Stimulated activated naive B cell treated with anti-CD40 and anti-IgM and Interleukin-4, amounts not matched to agents 10 μg/mL and 1 μg/mL and 100 μg/mL, for 72 hours (primary cell): ENCODE measurements at places on chromosomes 1 and 21.

- no peak for DNase-seq
Observed at GRCh38 chr1:159196543-159196942, 8.1 kb upstream of the ACKR1 start.

DNA sequence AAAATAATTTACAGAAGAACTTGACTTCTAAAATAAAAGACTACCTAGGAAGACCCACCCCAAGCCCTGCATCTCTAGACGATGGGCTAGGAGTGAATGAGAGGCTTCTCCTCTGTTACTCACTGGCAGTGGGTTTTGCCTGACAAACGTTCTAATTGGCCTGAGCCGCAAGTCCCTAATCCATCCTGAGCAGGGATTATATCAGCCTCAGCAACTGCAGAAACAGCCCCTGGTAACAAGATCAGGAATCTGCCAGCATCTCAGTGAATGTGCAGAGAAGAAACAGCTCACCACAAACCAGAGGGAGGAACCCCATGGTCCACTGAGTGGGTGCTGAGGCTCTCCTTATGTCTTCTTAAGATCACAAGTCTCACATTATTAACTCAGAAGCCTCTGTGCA, 240.6 kb downstream of the BRINP2 start:
- no peak for DNase-seq

GRCh38 chr21:31460980-31461379, 116.9 kb upstream of the TIAM1 start:
- no peak for DNase-seq

- DNase-seq: no peak
Observed at GRCh38 chr1:43582162-43582566, 51.5 kb downstream of the PTPRF start.

DNA sequence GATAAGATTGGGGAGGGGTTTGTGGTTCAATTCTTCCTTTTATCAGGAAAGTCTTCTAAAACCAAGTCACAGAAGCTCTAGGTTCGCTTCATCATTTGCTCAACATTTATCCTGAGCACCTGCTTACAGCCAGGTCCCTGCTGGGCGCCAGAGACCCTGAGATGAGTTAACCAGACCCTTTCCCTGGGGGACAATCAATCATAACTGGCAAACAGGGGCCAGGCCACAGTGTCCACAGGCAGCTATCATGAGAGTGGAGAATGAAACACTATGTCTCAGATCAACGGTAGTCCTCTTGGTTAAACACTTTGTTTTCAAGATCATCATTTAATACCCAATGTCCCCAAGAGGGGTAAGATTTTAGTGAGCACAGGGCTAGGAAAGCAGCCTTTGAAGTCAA, 146.8 kb downstream of the BEND5 start:
- no peak for DNase-seq

GRCh38 chr1:41735631-41736260, 183.0 kb downstream of the HIVEP3 start:
- no peak for DNase-seq

DNA sequence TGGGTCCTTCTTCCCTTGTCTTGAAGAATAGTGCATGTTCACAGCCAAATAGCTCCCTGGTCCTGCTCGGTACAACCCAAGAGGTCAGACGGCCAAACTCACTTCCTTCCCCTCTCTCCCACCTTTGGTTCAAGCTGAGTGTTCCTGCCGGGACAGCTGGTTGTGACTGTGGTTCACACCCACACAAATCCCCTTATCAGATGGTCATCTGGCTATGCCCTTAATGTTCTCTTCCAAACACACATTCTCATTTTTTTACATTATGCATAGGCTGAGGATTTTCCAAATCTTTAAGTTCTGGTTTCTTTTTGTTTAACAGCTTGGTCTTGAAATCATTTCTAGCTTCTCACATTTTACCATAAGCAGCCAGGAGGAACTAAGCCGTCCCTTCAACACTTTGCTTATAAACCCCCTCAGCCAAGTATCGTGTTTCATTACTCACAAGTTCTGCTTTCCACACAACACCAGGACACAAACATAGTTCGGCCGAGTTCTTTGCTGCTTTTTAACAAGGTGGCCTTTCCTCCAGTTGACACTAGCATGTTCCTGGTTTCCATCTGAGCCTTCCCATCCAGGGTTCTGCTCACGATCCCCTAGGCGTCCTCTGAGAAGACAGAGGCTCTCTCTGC, 19.7 kb upstream of the TSPEAR start:
- no peak for DNase-seq

DNA sequence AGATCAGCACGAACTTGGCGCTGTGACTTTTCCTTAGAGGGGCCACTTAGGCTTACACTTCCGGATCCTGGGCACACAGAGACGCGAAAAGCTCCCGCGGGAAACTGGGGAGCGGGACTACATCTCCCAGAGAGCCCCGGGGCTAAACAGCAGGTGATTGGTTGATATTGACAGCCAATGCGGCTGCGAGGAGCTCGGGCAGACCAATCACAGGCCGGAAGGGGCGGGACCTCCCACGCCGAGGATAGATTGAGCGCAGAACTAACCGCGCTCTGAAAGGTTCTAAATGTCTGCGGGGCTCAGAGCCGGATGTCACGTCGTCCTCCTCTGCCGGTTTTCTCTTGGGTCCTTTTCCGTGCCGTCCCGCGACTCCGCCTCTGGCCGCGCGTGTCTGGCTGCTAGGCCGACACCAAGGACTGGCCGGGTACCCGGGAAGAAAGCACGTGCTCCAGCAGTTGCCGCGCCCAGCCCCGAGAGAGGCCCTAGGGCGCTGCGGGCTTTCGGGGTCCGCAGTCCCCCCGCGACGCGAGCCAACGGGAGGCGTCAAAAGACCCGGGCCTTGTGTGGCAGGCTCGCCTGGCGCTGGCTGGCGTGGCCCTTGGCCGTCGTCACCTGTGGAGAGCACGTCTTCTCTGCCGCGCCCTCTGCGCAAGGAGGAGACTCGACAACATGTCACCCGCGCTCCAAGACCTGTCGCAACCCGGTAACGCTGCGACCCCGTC, at the start of gene MTR:
Gene MTR (plus strand): TSS at position 258 of the 722 bp plus-strand sequence. CDS start 412 bp downstream, at position 670.
- DNase-seq: peak; percentile 96

- no peak for DNase-seq
Observed at GRCh38 chr1:19720973-19721372, 56.3 kb downstream of the HTR6 start.

DNA sequence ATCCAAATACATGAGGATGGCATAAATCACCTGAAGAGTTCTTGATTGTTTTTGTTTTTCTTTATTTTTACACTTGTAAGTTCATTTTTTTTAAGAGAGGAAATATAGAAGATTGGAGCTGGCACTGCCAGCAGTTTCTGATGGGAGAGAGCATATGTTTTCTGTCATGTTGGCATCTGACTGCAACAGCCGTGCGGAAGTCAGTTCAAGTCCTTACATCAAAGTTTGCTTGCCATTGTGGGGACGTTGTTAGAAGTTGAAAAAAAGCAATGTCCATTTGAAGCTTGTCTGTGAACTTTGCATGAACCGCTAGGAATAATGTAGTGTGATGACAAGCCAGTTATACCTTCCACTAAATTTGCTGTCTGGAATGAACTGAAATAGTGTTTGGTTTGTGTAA, 126.5 kb upstream of the USH2A start:
- no peak for DNase-seq

- no peak for DNase-seq
Observed at GRCh38 chr1:63326106-63326472, 3.7 kb downstream of the FOXD3 start.

- DNase-seq: peak; percentile 76
Observed at GRCh38 chr1:26833432-26834405, 7.2 kb downstream of the ZDHHC18 start.

DNA sequence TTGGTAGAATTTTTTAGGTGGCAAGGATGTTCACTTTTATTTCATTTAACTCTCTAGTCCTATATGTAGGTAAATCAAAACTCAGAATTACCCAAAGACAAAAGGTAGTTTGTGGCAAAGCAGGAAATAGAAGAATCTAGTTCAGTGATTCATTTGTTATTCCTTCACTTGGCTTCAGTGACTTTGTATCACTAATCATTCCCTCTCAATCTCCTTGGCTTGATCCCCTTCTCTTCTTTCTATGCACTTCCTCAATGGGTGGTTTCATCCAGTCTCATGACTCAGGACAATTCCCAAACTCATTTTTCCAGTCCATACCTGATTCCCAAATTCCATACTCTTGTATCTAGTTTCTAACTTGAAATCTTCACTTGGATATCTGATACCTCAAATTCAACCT, 64.9 kb downstream of the PRKACB start:
- DNase-seq: no peak

DNA sequence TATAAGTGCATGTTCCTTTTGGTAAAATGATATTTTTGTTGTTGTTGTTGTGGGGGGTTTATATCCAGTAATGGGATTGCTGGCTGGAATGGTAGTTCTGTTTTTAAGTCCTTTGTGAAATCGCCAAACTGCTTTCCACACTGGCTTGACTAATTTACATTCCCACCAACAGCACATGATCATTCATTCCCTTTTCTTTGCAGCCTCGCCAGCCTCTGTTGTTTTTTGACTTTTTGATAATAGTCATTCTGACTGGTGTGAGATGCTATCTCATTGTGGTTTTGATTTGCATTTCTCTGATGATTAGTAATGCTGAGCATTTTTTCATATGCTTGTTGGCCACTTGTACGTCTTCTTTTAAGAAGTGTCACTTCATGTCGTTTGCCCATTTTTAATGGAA, 188.5 kb upstream of the CHRM3 start:
- DNase-seq: no peak

- no peak for DNase-seq
Observed at GRCh38 chr1:10704368-10704882, 92.0 kb downstream of the CASZ1 start.

DNA sequence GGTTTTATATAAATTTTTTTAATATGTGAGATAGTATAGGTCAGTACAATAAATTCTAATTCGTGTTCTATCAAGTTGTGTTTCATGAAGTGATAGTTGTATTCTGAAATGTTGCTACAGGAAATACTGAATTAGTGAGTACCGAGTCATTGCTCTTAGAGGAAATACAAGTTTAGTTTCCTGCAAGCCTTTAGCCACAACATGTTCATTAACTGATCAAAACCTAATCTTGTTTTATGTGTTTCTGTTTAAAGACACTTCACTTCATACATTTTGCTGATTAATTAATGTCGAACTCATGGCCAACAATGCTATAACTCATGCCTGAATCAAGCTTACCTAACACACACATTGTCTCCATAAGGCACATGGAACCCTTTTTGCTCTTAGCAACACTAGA, 43.6 kb downstream of the LRRC7 start:
- DNase-seq: no peak

GRCh38 chr1:93723733-93724270, 42.2 kb upstream of the BCAR3 start:
- DNase-seq: no peak

DNA sequence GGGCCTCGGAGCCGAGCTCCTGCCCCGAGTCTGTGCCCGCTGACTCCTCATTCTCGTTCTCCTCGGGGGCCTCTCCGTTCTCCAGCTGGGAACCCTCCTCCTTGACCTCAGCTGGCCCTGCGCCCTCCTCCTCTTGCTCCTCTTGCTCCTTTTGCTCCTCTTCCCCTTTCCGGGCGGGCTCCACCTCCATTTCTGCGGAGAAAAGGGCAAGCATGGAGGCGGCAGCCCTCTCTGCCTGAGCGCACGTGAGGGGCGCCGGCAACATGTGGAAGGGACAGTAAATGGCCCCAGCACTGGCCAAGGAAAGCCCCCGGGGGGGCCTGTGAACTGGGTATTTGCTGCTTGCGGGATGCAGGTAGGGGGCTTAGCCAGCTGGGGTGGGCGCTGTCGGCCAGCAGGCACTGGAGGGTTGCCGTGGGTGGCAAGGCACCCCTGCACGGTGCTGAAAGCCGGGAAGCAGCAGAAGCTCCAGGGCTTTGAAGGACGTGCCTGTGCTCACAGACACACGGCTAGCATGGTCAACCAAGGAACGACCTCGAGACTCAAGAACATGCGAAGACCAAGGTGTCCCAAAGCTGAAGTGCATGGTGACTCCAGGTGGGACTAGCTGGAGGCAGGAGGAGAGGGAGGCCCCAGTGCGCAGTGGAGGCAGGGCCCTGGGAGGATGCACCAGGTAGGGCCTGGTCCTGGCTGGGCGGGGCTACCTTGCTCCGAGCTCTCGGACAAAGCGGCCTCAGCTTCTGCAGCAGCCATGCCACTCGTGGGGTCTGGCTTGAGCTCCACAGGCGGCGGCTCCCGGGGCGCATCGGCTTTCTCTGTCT, 30.7 kb downstream of the ZBTB17 start:
- DNase-seq: no peak

GRCh38 chr1:223304931-223305330, 59.0 kb downstream of the SUSD4 start:
- no peak for DNase-seq

DNA sequence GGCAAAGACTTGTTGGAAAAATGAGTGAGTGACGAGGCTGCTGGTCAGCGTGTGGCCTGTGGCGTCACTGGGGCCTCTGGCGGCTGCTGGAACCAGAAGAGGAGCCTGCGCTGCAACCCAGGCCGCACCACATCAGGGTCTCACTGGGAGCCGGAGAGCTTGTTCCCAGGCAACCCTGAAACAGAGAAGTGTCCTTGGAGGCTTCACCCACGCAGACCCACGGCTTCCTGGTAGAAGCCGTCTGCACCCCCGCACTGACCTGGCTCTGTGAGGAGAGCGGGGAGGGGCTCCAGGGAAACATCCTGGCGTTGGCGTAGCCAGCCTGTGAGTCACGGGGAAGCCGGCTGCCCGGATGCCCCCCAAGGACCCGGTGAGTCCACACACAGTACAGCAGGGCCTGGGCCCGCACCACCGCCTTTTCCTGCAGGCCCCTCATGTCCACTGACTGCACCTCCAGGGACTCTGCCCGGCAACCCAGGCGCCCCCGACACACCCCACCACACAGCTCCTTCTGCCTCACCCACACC, 57.4 kb downstream of the COL6A1 start:
- DNase-seq: no peak

GRCh38 chr1:52919723-52920483, 1.6 kb downstream of the ECHDC2 start:
- DNase-seq: no peak

GRCh38 chr1:116375148-116375886, 2.3 kb downstream of the ATP1A1 start:
- no peak for DNase-seq

- no peak for DNase-seq
Observed at GRCh38 chr21:23522751-23523150, 2084.5 kb downstream of the MRPL39 start.

- DNase-seq: no peak
Observed at GRCh38 chr1:23524163-23524562, 6.9 kb downstream of the E2F2 start.

- no peak for DNase-seq
Observed at GRCh38 chr1:11839727-11840705, 7.6 kb downstream of the NPPA start.

DNA sequence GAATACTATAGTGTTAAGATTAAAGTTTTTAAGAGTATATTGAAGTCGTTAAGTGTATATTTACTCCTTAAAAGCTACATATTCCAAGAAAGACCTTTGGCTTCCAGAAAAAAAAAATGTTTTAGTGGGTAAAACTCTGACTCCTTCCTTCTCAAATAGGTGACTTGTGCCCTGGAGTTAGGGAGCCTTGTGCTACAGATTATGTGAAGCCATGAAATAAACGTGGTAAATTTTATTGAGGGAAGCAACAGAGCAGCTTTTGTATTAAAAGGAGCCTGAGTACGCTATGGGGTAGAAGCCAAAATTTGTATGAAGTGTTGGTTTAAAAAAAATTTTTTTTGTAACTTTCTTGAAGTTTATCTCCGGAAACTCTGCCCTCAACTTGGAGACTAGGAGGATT, 994 bp downstream of the RO60 start:
- no peak for DNase-seq
